ENCODE measurements at places on chromosomes 3 and 15.

DNA sequence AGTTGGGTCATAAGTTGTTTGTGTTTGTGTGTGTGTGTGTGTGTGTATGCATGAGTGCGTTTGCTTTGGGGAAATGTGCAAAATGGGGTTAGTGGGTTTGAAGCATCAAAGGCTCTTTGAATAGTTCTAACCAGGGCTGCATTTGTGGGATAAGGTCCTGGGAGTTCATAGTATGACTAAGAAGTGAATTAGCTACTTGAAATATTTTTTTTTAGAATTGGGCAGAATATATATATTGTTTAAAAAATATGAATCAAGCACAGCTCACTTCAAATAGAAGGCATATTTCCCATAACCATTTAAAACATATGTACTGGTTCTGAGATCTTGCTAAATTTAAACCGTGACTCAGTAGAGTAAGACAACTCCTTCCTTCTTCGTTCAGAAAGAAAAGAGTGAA lies 43.1 kb downstream of the IGF2BP2 start:
- no peak for DNase-seq

- DNase-seq = no peak
These were observed 5.7 kb downstream of the LYSMD2 start for GRCh38 chr15:51731549-51732267.

GRCh38 chr3:43028001-43028400 lies 48.9 kb downstream of the GASK1A start:
- DNase-seq = no peak

- no peak for DNase-seq
These were observed 9.5 kb upstream of the MESP2 start for GRCh38 chr15:89766357-89767311.

DNA sequence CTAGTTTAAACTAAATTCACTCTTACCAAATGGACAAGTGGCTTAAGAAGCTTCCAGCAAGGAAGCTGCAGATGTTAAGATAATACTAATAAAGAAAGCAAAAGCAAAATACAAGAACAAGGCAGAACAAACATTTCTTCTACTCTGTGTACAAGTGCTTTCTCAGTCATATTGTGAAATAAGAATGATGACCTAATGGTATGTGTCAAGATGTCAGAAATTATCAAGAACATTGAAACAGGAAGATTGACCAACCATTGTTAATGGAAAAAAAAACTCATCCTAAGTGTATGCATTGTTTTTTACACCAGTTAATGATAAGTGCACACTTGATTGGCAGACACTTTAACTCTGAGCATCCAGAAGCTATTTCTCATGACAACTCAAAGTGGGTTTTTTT lies 65.4 kb upstream of the P2RY1 start:
- no peak for DNase-seq

GRCh38 chr3:33578325-33579177 lies 138.3 kb upstream of the UBP1 start:
- DNase-seq = no peak

GRCh38 chr15:51190424-51191068 lies 95.8 kb upstream of the TNFAIP8L3 start:
- no peak for DNase-seq

- DNase-seq = no peak
These were observed 32.4 kb upstream of the SETMAR start for GRCh38 chr3:4270720-4271119.

GRCh38 chr15:74635228-74635627 lies 19.6 kb downstream of the CLK3 start:
- DNase-seq = peak; percentile 30

GRCh38 chr3:148600440-148600839 lies 97.3 kb upstream of the AGTR1 start:
- no peak for DNase-seq

DNA sequence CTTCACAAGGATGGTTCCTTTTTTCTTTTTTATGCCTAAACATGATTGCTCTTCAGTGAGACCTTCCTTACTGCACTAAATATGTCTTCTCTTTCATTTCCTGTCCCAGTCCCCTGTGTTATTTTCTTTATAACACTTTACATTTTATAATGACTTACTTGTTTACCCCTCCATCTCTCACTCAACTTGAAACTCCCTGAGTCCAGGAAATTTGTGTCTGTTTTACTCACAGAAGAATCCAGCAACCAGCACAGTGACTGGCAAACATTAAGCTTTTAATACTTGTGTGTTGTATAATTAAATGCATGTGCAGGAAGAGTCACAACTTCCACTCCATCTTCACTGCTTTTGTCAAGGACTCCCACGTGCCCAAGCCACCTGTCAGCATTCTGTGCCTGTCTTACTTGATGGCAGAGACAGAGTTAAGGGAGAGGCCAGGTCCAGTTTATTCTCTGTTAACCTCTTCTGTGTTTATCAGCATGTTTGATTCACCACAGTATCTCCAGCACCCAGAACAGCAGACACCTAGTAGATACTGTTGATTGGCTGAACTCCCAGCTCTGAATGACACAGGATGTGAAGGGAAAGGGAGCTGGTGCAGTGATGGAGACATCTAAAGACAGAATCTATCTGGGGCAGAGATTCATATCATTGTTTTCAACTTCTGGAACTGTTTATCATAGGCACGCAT lies 42.8 kb downstream of the SSR3 start:
- DNase-seq = no peak

DNA sequence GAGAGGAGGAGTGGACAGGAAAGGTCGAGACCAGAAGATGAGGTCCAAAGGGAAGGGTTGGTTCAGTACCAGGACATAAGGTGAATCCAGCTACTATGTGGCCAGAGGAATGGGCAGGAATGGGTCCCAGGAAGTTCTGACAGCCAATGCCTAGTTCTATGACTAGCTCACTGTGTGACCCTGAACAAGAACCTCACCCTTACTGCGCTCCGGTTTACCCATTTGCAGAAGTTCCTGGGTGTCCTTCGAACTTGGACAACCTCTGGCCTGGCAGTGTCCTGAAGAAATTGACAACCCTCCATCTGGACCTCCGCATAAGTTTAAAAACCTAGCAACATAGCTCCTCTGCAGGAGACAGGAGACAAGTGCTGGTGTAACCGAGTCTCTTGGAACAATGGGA lies 12.2 kb upstream of the PSTPIP1 start:
- no peak for DNase-seq

GRCh38 chr3:71784914-71785531 lies at the start of gene PROK2:
Gene PROK2 (minus strand): TSS chr3:71785148. CDS start chr3:71785052, 96 bp downstream.
- DNase-seq = peak; percentile 5
